ENCODE measurements at places on chromosomes 12 and 14. TPM values are rescaled to one million over a fixed set of nuclear protein-coding genes. Genes with fewer than 3 reads are reported as not detected.

AKAP6 gene
- 3.3 TPM for polyA plus RNA-seq

- DNase-seq = peak; percentile 55
Measured at GRCh38 chr14:20327005-20327869, 5.8 kb downstream of the CCNB1IP1 start.

DNA sequence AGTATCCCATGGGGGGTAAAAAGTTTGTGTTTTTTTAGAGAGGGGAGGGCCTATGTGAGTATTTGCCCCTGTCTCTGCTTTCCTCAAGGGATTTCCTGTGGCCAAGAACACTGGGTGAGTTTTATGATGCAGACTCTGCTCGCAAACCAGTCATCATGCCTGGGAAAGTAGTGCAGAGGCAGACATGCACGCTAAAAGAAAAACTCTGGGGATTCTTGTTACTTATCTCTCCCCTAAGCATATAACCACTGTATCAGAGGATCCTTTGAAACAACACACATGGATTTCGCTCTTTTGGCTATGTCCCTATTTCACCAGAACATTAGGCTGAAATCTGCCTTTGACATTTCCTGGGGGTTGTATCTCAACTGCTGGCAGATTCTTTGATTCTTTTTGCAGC lies 1845.8 kb upstream of the SEL1L start:
- DNase-seq = no peak

- peak; percentile 55 for DNase-seq
Measured at GRCh38 chr12:55736780-55737580, 5.9 kb upstream of the GDF11 start.

DNA sequence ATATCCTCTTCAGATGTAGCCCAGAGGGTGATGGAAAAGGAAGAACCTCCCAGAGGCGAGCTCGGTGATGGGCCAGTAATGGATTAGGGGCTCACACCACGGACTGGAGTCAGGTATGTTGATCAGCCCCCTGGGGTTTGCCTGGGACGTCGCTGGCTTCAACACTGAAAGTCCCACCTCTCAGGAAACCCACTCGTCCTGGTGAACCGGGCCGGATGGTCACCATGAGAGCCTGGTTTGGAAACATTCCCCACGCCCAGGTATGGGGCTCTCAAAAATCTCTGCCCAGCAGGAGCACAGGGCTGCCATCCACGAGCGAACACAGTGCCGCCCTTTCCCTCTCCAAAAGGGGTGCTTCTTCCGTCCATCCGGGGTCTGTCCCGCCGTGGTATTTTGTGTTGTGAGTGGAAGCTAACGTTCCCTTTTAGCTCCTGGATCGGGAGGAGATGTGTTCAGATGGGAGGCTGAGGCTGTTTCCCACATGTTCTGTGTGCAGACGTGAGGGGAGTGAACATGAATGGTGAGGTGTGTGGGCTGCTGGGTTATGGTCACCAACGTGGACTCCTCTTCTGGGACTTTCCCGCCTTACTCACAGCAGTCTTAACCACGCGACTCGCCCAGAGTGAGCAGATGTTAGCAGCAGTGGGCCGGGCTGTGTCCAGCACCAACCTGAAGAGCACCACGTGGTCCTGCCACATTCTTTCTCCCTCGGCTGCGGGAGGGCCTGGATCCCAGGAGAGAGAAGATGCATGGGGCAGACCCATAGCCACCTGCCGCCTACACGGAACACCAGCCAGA lies 139.2 kb downstream of the KIF26A start:
- no peak for DNase-seq

DNA sequence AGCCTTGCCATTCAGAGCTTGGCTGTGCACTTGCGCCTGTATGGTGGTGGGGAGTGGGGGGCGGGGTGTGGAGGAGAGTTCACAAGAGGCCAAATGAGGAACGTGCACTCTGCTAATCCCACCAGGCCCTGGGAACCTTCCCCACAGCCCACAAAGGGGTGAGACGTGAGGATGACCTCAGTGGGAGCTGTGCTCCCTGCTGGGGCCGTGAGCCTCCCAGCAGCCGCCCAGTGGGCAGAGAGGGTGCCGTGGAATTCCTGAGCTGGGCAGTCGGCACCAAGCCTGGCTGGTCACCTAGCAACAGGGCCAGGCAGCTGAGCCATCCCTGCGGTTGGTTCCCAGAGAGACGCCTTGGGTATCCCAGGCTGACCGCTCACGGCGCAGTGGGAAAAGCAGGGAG lies 53.7 kb downstream of the CCNK start:
- DNase-seq = no peak

GRCh38 chr12:122518908-122519307 lies 7.8 kb downstream of the RSRC2 start:
- no peak for DNase-seq

DNA sequence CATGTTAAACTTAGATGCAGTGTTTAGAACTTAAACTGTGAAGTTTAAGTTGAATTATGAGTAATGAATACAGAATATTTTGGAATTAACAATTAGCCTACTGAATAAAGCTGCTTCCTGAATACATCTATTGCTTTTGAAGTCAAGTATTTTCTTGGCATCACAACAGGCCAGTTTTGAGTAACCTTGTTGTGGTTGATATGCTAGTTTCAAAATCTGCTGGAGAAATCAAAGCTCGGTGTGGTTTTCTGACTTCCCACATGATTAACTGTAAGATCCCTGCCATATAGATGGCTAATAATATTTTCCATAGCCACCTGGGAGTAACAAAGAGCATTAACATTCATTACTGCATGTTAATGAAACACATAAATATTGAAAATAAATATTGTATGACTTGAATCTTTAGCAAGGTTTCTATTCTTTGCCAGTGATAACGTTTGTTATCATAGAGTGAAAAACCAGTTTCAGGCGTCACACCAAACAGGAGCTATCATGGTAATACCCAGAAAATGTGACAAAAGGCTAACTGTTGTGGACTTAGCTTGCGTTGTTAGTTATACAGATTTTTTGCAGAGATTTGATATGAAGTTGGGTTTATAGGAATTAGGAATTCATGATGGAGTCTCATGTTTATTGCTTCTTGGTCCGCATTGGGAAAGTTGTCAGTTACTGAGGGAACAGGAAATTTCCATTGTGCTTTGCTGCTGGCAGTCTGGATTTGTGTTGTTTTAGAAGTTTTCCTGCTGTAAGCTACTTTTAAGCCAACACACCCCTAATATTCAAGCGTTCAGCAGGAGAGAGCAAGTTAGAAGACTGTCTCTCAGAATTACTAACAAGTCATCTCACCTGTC lies 32.1 kb downstream of the PPFIBP1 start:
- peak; percentile 82 for DNase-seq

OR4K13 gene
- polyA plus RNA-seq = not detected

- DNase-seq = no peak
Measured at GRCh38 chr12:109764123-109764522, 50.5 kb downstream of the FAM222A start.

SLC5A8 gene
- not detected for polyA plus RNA-seq

KRT4 gene
- polyA plus RNA-seq = 0.17 TPM

GRCh38 chr12:109110988-109111495 lies 5.3 kb upstream of the ACACB start:
- DNase-seq = peak; percentile 86

- no peak for DNase-seq
Measured at GRCh38 chr14:90398315-90398839, 1.5 kb downstream of the CALM1 start.

- DNase-seq = no peak
Measured at GRCh38 chr14:64761441-64762043, 57.3 kb downstream of the PLEKHG3 start.

- no peak for DNase-seq
Measured at GRCh38 chr12:11821386-11822080, 172.1 kb downstream of the ETV6 start.

TEAD4 gene
- 14.3 TPM for polyA plus RNA-seq

DNA sequence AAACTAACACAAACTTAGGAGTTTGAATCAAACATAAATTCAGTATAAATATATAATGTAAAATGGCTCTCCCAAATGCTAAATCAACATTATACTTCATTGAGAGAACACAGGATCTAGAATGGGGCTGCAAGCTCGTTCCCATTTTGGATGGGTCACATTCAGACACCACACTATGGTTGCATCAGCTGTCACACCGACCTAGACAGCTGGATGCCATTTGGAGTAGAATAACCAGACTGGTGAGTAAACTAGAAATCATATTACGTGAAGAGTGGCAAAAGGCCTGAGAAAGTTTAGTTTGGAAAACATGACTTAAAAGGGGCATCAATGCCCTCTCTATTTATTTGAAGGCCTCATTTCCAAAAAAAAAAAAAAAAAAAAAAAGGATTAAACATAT lies 430.4 kb downstream of the NPAS3 start:
- DNase-seq = no peak

INF2 gene
- polyA plus RNA-seq = 32.3 TPM

DNA sequence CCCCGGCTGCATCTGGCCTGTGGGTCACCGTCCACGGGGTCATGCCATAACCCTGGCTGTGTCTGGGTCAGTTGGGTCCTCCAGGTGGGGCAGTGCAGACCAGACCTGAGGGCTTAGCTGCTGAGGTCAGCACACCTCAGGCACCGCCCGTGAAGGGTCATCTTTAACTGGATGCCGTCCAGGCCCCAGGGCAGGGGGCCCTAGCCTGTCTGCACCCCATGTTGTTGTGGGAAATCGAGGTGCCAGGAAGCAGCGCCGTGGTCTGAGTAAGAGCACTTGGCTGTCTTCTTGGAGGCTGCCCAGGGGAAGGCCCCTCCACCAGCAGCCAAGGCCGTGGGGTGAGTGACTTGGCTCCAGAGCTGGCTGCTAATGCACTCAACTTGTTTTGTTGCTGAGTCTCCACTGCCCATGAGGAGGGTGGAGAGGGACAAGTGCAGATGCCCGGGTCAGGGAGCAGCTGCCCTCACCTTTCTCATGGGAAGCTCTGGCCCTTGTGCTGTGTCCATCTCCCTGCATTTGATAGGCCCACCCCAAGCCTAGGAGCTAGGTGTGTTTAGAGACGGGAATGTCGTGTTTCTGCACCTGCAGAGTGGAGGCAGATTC lies 317.2 kb downstream of the TMEM121 start:
- no peak for DNase-seq
